ENCODE measurements at places on chromosomes 4 and X.

DNA sequence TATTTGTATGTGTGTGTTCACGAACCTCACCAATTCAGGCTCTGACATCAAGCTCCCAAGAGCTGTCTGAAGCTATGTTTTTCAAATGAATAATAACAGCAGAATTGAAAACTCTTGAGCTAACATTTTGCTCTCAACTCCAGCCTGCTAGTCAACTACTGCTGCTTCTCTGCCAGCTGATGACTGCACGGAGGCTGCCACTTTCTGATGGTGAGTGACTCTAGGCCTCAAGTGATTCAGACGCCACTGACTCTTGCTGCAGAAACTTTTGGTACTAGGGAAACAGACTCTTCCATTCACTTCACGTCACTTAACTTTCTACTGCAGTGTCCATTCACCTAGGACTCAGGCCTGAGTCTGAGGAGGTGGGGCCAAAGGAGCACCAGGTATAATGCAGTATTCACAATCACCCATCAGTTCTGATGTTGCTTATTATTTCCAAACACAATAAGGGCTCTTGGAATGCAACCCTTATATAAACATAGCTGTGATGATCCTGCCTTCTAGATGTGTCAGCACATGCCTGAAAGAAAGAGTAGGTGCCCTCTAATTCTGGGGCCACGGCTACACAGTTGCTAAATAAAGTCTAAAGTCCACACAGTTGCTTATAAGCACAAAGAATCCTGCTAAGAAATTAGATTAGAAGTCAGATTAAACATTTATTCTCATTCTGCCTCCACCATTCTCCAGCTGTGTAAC is 16.0 kb downstream of the PRDM8 start:
- DNase-seq: no peak

DNA sequence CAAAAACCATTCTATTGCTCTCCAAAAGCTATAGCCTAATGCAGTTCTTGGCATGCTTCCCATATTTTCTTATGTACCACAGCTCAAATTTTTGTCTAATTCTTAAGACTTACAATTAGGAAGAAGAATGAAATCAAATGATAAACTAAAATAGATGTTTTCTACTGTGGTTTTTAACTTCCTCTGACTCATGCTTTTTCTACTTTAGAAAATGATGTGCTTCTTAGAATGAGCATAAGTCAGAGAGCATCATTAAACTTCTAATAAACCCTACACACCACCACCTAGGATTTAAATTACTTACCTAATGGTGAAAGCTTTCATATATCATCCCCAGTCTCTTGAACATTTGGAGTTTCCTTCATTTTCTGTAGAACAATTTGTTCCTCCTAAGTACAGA is 217.0 kb upstream of the NDST3 start:
- no peak for DNase-seq

DNA sequence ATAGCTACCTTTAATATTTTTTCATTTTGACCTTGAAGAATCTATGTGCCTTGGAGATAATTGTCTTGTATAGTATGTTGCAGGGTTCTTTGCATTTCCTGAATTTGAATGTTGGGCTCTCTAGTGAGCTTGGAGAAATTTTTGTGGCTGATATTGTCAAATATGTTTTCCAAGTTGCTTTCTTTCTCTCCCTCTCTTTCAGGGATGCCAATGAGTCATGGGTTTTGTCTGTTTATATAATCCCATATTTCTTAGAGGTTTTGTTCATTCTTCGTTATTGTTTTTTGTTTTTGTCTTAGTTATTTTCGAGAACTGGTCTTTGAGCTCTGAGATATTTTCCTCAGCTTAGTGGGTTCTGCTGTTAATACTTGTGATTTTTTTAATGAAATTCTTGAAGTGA is 20.7 kb downstream of the RAB40AL start:
- DNase-seq: no peak

- DNase-seq: no peak
These were observed 1833.0 kb upstream of the PCDH10 start for GRCh38 chr4:131316086-131316485.

- DNase-seq: no peak
These were observed 12.2 kb upstream of the CAMK2D start for GRCh38 chr4:113773756-113774155.

DNA sequence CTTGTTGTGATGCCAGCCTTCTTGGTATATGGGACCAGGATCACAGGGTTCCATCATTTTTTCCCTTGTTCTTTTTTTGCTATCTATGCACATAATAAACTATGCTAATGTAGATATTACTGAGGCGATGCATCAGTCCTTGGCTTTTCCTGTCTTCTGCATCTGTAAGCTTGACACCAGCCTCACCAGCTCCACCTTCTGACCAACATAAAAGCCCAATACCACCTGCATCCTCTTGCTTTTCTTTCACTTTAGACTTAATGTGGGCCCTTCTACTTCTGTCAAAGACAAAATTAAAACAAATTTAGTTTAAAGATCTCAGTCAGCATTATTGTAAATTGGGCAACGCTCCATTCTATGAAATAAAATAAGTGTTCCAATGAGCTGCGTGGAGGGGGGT is 1718.8 kb upstream of the PCDH10 start:
- DNase-seq: no peak

DNA sequence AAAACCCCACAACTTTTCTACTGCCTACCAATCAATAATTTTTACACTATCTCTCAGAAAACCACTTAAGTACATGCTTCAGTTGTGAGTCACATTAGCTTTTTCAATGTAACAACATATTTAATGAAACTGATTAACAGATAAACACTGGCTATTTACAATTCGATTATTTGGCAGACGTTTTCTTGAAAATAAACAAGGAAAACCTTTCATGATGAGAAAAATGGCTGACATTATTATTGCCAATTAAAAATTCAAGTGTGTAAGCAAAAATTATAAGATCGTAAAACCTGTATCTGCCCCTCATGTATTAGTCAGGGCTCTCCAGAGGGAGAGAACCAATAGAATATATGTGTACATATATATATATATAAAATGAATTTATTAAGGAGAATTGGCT is 1555.5 kb upstream of the IGFBP7 start:
- DNase-seq: peak; percentile 48

- no peak for DNase-seq
These were observed 19.1 kb downstream of the ATP5ME start for GRCh38 chr4:654871-655463.

DNA sequence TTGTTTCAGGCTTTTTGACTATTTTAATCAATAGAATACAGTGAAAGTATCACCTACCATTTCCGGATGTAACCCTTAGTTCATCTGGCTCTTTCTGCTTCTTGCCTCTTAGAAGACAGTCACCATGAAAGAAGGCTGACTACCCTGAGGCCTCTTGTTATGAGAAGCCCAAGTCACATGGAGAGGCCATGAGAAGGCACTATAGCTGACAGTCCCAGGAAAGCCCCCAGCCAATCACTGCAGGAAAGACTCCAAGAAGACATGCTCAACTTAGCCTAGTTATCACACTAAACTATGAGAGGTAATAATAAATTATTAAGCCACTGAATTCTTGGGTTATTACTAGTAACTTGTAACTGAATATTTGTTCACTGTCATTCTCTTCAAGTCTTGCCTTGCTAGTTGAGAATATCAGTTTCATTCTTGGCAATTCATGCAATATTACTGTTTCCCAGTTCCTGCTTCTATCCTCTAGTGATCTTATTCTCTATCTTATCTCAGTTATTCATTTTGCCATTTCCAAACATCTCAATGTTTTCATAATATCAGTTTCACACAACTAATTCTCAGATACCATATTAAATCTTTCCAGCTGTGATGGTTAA is 57.1 kb upstream of the GUCY1A1 start:
- DNase-seq: no peak
